ENCODE measurements at places on chromosomes 7 and 10.

GRCh38 chr10:113267619-113268562 lies 285.0 kb upstream of the HABP2 start:
- DNase-seq: no peak

DNA sequence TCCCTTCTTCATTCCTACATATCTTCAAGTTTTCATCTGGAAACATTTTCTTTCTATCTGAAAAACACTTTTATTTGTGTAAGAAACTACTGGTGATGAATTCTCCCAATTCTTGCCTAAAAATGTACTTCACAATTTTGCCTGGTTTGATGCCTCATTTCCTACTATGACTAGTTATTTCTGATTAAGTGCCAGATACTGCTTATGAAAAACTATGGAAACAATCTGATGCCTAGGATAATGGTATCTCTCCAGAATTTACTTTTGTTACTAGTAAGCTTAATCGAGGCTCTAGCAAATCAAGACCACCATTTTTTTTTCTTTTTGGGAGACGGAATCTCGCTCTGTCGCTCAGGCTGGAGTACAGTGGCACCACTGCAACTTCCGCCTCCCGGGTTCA lies 31.3 kb downstream of the CACUL1 start:
- peak; percentile 71 for DNase-seq

- peak; percentile 92 for DNase-seq
These were observed 182.0 kb downstream of the RPS24 start for GRCh38 chr10:78215645-78216044.

DNA sequence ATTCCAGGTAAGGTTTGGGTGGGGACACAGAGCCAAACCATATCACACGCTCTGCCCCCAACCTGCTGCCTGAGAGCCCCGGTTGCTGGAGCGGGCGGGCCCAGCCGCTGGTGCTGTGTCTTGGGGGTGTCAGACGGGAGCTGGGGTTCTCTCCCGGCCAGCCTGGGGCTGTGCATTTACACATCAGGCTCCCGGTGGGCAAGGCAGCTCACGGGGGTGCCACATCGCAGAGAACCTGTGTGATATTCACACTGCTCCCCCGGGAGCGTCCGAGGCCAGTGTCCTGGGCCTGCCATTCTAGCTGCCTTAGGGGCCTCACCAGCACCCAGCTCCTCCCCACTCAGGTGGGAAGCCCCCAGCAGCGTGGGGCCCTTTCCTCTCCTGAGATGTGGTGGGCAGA lies 35.6 kb upstream of the ADGRA1 start:
- DNase-seq: no peak

DNA sequence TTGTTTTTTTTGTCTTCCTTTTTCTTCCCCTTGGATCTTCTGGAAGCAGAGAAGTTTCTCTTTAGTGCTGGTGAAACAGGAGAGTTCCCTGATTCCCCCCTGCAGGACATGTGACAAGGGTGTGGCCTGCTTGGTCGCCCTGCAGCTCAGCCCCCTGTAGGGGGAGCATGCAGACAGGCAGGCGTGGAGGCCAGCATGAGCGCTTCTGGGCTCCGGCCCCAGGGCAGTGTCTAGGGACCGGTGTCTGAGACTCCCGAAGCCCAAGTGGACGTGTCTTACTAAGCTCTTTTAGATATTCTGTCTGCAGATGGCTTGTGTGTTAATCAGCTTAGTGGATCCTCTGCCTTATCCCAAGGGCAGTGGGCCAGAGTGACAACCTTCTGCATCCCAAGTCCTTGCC lies 26.1 kb downstream of the PRSS58 start:
- DNase-seq: no peak

DNA sequence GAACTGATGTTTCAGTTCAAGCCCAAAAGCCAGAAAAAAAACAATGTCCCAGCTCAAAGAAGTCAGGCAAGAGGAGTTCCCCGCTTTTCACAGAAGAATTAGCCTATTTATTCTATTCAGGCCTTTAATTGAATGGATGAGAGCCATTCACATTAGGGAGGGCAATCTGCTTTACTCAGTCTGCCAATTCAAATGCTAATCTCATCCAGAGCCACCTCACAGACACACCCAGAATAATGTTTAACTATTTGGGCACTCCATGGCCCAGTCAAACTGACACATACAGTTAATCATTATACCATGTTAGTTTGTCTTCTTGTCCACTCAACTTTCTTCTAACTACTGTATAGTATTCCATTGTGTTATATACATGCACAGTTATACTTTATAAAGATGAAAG lies 2.6 kb upstream of the NPSR1 start:
- no peak for DNase-seq

GRCh38 chr7:47149208-47149839 lies 432.6 kb downstream of the TNS3 start:
- no peak for DNase-seq

- DNase-seq: peak; percentile 29
These were observed 101.7 kb upstream of the YAE1 start for GRCh38 chr7:39464350-39465054.

DNA sequence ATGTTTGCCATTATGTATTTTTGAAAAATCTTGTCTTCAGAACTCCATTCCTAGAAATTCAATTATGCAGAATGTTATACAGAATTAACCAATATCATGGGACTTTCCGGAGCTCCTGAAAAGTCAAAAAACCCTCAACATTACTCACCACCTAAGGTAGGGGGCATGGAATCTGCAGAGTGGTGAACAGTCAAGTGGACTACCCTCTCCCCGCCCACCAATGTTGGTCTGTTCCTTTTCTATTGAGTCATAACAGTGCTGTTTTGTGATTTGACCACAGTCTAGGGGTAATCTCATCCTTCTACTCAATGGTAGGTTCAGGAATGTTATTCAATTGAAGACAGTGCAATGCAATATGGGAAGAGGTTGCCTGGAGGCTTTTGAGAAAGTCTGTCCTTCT lies 130.5 kb upstream of the HABP2 start:
- DNase-seq: no peak

GRCh38 chr10:108783897-108784296 lies 1139.4 kb downstream of the XPNPEP1 start:
- DNase-seq: no peak

- DNase-seq: no peak
These were observed 178.2 kb downstream of the ARL4A start for GRCh38 chr7:12865593-12865992.

DNA sequence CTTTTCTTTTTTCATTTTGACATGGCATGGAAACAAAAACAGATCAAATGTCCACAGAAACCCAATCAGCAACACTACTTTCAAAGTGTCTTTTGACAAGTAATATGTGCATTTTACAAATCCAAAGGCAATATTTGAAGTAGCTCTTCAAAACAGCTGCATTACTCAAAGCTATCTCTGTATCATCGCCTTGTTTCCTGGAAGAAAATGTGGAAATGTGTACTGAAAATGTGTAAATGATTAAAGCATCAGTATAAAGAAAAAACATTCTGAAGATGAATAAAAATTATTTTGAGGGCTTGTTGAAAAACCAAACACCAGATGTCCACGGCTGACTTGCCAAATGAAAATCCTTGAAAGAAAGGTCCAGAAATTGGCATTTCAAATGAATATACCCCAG lies 16.5 kb upstream of the ITGB8 start:
- DNase-seq: no peak

- DNase-seq: no peak
These were observed 448.1 kb downstream of the SORCS1 start for GRCh38 chr10:106716381-106716780.

DNA sequence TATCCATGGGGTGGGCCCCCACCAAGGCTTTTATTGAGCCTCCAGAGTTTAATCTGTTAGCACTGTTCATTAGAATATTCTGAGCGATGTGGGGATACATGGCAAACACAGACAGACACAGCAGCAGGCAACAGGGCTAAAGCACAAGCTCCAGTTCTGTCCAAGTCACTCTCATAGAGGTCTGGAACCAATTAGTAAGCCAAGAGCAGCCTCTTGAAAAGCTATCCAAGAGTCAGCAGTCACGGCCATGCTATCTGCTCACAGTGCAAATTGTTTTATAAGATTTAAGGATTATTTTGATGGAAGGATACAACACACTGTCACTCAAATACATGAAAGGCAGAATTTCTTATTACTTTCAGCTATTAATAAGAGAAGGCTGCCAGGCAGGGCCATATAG lies 86.4 kb upstream of the DGKB start:
- DNase-seq: no peak

DNA sequence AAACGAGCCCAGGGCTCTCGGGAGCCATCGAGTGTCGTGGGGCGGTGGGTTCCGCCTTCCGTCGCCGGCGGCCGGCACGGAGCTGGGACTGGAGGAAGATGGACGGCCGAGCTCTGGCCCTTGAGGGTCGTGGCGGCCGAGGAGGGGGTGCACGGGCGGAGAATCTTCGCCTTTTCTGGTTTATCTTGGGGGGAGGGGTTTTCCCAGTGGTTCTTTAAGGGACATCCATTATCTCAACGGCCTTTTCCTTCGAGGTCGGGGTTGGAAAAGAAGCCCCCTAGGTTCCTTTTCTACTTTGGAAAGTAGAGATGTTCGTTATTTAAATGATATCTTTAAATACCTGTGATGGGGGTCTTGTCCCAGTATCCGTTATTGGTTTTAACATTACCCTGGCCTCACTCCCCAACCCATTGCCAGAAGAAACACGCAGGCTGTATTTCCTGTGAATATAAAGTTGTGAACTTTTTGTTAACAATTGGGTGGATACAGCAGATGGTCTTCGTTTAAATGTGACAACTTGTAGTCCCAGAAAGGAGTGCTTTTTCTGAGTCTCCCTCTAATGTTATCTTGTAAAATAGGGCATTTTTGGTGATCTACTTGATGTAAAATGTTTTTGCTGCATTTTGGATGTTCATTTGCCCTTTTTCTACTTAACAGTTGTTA lies 765 bp downstream of the CCAR1 start:
- DNase-seq: peak; percentile 46

- peak; percentile 44 for DNase-seq
These were observed 72.9 kb upstream of the CAV2 start for GRCh38 chr7:116426428-116427156.

DNA sequence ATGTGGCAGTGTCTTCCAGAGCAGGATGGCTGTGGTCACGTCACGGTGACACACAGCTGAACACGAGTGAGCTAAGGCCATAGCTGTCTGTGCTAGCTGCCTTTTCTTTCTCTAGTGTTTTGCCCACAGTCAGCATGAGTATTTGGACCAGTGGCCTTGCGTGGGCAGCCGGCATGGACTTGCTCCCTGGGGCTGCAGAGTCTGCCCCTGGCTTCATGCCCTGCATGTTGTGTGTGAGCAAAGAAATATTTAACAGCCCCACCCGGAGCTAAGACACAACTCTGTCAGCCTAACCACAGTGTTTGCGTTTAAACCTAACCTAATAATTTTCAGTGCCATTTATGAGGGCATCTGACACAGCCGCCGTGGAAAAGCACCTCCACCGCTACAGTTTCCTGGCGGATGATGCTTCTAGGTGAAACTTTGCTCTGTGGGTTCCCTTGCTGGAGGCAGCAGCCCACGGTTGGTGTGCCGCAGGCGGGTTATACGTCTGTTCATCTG lies 14.6 kb downstream of the CHST12 start:
- DNase-seq: peak; percentile 93

- no peak for DNase-seq
These were observed 15.6 kb upstream of the ZNF25 start for GRCh38 chr10:37992083-37992482.

DNA sequence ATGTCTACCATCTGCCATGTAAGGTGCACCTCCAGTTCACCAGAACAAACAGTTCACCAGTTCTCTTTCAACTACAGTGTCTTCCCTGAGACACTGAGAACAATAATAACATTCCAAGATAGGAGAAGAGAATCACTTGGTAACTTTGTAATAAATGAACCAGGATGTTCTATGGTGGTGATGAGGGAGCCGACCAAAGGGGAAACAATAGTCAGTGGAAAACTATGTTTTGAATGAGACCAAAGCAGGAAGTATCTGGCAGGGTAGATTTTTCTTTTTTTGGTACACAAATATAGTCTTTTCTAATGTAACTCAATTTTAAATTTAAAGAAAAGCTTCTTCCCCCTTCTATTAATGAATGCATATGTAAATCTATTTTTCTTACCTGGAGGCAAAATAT lies 20.0 kb downstream of the HYAL4 start:
- no peak for DNase-seq

DNA sequence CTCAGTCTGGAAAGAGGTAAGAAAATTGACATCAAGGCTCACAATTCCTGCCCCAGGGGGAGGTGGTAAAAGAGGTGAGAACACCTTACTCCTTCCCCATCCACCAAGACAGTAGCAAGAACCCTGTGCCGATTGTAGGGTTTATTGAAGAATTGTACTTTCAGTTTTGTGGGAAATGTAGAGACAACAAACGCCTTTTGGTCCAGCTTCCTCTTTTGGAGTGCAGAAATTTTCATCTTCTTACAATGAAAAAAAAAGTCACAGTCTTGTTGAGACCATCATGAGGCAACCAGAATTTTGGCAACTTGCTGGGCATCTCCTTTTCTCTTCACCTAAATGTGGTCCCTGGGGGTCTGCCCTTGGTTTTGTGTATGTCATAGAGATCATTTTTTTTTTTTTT lies 217.7 kb downstream of the TMEM178B start:
- peak; percentile 56 for DNase-seq

DNA sequence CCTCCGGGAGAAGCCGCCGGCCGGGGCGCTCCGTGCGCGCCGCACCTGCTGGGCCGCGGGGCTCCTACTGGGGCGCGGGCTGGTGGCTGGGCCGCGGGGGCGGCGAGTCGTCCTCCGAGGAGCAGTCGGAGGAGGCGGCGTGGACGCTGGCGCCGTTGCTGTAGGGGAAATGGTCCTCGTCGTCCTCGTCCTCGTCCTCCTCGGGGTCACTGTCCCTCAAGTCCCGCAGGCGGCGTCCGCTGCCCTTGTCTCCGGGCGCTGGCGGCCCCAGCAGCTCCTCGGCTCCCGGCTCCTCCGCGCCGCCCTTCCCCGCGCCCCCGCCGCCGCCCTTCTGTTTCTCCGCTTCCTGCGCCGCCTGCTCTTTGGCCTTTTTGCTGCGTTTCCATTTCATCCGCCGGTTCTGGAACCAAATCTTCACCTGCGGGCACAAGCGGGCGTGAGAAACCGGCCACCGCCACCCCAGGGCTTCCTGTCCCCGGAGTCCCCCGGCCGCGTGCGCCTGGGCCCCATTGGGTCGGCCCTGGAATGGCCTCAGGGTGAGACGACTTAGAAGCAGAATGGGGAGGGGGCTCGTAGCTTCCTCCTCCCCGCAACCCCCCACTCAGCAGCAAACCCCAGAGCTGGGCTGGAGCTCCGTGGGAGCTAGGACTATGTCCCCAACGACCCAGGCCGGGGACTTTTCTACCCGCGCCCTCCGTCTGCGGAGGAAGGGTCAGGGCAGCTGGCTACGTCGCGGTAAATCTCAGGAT lies 4.8 kb downstream of the MNX1 start:
- DNase-seq: peak; percentile 79

DNA sequence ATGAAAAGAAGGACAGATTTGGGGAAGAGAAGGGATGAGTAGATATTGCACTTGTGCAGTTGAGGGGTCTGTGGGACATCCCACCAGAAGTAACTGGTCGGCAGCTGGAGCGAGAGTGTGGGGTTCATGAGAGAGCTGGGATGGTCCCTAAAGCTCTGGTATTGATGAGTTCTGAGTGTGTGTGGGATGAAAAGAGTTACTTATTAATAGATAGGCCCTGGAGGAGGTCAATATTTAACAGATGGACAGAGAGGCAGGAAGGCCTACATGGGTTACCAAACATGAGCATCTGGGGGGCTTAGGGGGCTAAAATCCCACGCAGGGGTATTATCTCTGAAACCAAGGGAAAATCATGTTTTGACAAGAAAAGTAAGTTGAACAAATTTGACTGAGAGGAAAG lies 95.7 kb upstream of the SFMBT2 start:
- DNase-seq: no peak

GRCh38 chr7:125127304-125127703 lies 197.7 kb upstream of the POT1 start:
- no peak for DNase-seq

- no peak for DNase-seq
These were observed 70.7 kb downstream of the ARHGAP22 start for GRCh38 chr10:48533951-48534720.
